ENCODE measurements at places on chromosomes 2 and 18. TPM values are rescaled to one million over a fixed set of nuclear protein-coding genes. Genes with fewer than 3 reads are reported as not detected.

CNRIP1 gene
- not detected for total RNA-seq

NEU2 gene
- not detected for total RNA-seq

GPR75 gene
- total RNA-seq: 0.79 TPM

TMEM198 gene
- under 0.01 TPM for total RNA-seq

CCDC138 gene
- total RNA-seq: 3.4 TPM

IFIH1 gene
- 2.6 TPM for total RNA-seq

AMER3 gene
- under 0.01 TPM for total RNA-seq

DIPK1C gene
- total RNA-seq: not detected

- no peak for DNase-seq
These were observed 144.7 kb upstream of the NFATC1 start for GRCh38 chr18:79251021-79251420.

DNA sequence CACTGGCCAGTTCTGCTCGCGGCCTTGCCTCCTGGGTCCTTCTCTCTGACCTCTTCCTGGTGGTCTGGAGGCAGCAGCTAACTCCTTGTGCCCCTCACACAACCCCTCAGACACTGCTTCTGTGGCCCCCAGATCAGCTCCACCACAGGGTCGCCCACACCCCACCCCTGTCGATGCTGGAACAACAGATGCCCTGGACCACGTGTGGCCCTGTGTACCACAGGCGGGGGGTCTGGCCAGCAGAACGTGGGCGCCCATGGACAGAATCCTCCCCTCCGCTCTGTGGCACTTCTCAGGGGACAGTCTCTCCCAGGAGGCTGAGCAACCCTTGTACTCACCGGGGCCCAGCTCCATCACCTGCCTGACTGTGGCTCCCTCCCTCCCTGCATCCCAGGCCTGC, 245.6 kb downstream of the NDUFA10 start:
- DNase-seq: no peak

- DNase-seq: no peak
These were observed 40.9 kb downstream of the BABAM2 start for GRCh38 chr2:27931361-27931950.

DNA sequence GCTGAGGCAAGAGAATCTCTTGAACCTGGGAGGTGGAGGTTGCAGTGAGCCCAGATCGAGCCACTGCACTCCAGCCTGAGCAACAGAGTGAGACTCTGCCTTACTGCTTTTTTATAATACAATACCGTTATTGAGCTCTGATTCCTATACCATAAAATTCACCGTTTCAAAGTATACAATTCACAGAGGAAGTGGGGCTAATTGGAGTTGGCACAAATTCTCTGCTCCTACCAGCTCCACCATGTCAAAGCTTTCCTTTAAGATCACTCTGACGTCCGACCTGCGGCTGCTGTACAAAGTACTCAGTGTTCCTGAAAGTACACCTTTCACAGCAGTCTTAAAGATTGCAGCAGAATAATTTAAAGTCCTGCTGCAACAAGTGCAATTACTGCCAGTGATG, 29.6 kb upstream of the CYBRD1 start:
- no peak for DNase-seq

GRCh38 chr2:29747786-29748470, 173.5 kb downstream of the ALK start:
- DNase-seq: peak; percentile 100

DNA sequence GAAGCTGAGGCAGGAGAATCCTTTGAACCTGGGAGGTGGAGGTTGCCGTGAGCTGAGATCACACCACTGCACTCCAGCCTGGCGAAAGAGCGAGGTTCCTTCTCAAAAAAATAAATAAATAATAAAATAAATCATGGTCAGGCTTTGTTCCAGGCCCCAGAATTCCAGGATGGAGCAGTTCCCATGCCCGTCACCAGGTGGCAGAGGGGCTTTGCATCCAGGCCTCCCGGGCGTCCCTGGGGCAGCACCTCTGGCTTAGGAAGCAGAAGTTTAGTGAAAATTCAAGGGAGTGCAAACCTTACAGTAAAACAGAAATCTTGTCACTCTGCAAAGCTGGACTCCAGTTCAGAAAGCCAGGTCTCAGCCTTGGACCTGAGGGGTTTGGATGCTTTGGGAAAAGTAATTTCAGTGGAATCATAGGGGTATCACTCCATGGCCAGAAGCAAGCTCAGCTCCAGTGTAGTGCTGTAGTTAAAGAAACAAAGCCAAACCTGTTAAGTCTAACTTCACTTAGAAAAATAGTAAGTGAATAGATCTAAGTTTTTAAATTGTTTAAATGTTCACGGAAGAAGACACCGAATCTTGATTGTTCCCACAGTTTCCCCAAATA, 512.7 kb downstream of the CMPK2 start:
- no peak for DNase-seq

- DNase-seq: no peak
These were observed 194.7 kb downstream of the LTBP1 start for GRCh38 chr2:33141476-33141875.

GRCh38 chr2:109528811-109529501, 84.8 kb downstream of the SEPTIN10 start:
- no peak for DNase-seq

- no peak for DNase-seq
These were observed 179.7 kb downstream of the HAUS1 start for GRCh38 chr18:46283895-46284295.
